ENCODE measurements at places on chromosomes 11 and 22.

DNA sequence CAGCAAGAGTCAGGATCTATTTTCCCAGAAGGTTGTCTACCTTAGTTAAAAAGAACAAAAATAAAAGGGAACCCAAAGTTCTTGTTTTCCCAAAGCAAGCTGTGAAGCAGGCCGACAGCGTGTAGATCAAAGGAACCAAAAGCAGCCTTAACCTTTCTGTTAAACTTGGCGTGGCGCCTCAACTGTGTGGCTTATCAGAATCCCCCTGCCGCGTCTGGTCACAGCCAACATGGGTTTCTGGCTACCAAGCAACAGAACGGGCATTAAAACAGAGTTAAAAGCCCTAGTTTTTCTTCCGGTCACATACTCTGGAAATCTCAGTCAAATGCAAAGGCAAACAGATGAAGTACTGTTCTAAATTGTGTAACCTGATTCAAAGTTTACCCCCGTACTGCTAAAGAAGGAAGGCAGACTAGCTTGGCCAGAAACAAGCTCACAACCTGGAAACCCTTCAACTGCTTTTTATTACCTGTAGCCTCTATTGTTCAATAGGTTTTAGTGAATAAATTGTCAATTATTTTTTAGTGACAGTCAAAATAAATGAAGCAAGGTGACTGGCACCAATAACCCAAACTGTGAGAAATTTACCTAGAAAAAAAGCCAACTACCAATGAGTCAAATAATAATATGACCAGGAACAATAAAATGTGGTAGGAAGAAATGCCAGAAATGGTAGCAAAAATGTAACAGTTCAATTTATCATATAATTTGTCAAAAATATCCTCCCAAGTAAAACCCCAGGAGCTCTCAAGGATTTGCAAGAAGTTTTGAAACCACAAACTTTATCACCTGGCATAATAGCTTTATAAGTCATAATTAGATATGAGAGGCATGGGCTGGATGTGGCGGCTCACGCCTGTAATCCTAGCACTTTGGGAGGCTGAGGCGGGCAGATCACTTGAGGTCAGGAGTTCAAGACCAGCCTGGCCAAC lies 21.4 kb downstream of the CHKA start:
- DNase-seq, result peak; percentile 20

- no peak for DNase-seq
Observed at GRCh38 chr11:102312667-102313066, 4.6 kb upstream of the BIRC3 start.

- no peak for DNase-seq
Observed at GRCh38 chr22:22855085-22855484, 32.5 kb upstream of the IGLL5 start.

DNA sequence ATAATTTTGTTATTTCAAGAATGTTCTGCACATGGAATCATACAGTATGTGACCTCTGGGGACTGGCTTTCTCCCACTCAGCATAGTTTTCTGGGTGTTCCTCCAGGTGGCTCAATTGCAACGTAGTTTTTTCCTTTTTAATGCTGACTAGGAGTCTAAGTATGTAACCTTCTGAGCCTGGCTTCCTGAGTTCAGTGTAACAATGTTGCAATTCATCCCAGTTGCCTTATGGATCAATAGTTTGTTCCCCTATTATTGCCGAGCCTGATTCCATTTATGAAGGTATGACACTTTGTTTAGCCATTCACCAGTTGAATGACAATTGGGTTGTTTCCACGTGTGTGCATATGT lies 128.3 kb downstream of the CRYBB2 start:
- DNase-seq, result no peak

GRCh38 chr22:29032584-29032983 lies 29.0 kb downstream of the C22orf31 start:
- DNase-seq, result no peak

GRCh38 chr22:36430863-36431262 lies 43.1 kb upstream of the MYH9 start:
- DNase-seq, result no peak

- DNase-seq, result no peak
Observed at GRCh38 chr11:12757416-12757815, 83.2 kb downstream of the TEAD1 start.

DNA sequence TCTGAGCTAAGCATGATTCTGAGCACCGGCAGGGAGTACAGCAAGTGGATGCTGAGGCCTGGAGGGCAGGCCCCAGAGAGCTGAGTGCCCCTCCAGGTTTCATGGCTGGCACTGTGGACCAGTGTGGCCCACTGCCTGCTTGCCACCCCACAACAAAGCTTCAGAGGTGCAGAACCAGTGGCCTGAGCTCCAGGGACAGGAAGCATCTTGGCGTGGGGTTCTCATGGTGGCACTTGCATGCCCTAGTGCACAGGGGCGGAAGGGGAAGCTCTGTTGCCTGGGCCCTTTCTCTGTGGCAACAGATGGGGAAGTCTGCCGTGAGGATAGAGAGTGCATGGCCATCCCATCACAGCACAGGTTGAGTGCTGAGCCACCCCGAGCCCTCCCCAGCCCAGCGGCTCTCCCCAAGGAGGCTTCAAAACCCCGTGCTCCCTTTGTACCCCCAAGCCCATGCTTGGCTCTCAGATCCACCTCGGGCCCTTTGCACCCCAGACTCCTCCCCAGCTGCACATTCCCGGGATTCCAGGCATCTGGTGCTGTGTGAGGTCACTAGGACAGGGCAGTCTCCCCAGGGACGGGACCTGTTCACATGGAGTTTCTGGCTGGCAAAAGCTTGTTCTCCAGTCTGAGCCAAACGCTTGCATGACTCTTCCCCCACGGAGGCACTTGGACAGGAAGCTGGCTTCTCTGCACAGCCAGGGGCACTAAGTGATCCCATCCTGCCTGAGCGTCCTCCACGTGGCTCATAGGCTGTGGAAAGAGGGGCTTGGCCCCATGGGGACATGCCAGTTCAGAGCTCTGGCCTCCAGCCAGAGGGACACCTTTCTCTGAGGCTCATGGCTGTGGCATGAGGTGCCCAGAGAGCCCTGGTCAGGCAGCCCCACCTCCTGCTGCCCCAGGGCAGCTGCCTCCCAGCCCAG lies 4.2 kb downstream of the SLC25A1 start:
- DNase-seq, result no peak

- DNase-seq, result no peak
Observed at GRCh38 chr11:79461666-79462645, 21.1 kb upstream of the TENM4 start.

GRCh38 chr22:44409211-44409973 lies 88.6 kb downstream of the RTL6 start:
- DNase-seq, result no peak

GRCh38 chr11:95200781-95201457 lies 30.1 kb downstream of the SESN3 start:
- no peak for DNase-seq

GRCh38 chr11:111846063-111846462 lies 25.3 kb downstream of the ALG9 start:
- no peak for DNase-seq

GRCh38 chr11:71200172-71200716 lies 52.1 kb downstream of the SHANK2 start:
- no peak for DNase-seq

GRCh38 chr11:85680897-85681296 lies 5.1 kb downstream of the CCDC89 start:
- DNase-seq, result no peak

DNA sequence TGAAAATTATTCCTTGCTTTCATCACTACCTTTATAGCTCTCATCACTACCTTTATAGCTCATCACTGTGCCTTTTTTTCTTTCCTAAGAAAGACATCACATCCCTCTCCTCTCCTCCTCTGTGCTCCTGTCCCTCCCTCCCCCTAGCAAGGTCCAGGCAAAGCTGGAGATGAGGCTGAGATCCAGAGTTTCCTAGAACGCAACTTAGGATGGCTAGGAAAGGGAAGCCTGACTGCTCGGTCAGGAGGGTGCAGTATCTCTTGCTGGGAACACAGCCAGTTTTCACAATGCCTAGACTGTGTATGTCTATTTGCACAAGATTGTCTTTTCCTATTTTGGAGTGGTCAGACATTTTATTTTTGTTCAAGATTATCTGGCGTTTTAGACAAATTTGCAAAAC lies 24.7 kb downstream of the TUB start:
- no peak for DNase-seq

- DNase-seq, result no peak
Observed at GRCh38 chr11:69240332-69241074, 53.5 kb upstream of the MYEOV start.

DNA sequence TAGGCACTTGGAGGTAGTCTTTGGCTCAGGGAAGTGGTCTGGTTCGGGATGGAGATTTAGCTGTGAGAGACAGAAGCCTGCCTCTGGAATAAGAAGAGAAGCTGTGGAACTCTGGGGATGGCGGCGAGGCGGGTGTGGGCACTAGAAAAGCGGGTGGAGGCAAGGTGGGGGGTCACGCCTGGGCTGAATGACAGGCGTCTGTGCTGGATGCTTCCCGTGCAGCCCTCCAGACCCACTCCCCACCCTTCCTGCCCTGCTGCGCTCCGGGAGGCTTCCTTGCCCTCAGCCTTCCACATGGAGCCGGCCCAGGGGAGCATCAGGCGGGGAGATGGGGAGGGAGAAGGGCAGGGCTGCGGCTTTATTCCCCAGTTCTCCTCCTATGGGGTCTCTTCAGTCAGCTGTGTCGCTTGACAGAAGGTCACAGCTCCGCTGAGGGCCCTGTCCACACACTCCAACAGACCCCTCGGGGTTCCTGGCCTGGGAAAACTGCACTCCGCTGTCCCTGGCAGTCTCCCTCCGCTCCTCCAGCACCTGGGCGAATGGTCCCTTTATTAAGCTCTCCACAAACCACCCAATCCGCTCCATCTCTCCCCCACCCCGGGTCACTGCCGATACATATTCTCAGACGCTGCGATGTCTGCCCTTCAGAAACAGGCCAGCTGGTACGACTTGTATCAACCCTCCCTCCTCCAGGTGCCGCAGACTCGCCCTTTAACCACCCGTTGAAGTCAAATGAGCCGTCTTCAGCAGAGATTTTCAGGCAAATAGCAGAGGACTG lies 6.2 kb downstream of the DNAJB13 start:
- DNase-seq, result no peak

DNA sequence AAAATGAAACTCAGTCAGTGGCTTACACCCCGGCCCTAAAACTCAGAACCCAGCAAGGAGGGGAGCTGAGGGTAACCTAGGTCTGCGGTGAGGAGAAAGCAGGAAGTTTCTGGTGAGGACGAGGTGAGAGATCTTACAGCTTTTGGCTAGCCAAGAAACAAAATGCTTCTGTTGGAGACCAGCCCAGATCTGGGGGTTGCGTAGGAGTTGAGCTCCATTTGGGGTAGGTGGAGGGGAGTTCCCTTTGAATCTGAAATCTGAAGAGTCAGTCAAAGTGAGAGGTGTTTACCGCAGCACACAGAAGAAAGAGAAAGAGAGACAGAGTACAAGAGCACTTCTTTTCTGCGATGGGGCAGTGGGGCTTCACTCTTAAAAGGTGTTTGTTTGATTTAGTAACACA lies 29.6 kb downstream of the EHF start:
- DNase-seq, result peak; percentile 72

- DNase-seq, result peak; percentile 59
Observed at GRCh38 chr11:118872403-118872821, 11.3 kb upstream of the CXCR5 start.

GRCh38 chr22:27629908-27630673 lies 171.5 kb downstream of the MN1 start:
- no peak for DNase-seq

DNA sequence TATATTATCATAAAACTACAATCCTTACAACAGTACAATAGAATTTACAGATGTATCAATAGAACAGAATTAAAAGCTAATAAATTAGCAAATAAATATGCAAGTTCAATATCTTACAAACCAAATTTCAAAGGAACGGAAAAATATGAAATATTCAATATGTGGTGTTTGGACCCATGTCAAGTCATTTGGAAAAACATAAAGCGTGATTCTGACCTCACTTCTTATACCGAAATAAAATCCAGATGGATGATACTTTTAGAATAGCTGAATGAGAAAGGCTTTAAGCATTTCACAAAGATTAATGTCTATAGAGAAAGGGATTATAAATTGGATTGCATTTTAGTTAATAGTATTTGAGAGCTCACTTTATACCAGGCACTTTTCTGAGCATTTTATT lies 92.8 kb upstream of the TEAD1 start:
- no peak for DNase-seq

DNA sequence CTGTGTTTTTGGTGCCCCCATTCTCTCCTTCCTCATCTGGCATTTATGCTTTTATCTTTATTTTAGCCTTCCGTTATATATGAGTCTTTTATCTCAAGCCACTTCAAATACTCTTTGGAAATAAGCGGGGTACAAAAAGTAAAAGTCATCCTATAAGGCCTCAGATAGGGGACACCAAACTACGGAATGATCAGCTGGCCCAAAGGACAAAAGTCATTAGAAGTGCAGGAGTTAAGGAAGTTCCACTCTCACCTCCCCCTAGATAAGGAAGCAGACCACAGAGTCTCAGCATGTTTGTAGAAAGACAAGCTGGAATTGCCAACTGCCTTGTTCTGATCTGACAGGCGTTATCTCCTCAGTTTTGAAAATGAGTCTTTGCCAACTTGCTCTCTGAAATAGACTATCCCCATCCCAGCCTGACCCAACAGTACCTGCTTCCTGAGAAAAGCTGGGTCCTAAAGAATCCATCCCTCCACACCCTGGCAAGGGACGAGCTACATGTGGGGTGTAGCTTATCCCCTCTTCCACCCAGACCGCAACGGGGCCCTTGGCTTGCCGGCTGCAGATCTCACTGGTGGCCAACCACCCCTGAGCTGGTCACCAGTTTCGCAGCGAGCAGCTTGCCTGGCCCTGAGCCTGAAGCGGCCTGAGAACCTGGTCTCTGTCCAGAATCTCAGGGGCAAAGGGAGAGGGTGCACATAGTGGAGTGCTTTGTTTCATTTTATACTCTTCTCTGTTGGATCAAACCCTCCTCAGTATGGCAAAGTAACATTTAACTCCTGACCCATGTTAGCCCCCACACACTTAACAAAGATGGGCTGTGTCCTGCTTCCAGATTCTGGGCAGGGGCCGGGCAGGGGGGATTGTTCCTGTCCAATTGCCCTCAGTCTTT lies 13.8 kb downstream of the FADS2 start:
- no peak for DNase-seq

- no peak for DNase-seq
Observed at GRCh38 chr11:112369916-112370315, 109.3 kb upstream of the PLET1 start.

GRCh38 chr11:116867619-116868018 lies 30.2 kb upstream of the APOA1 start:
- DNase-seq, result no peak

- DNase-seq, result no peak
Observed at GRCh38 chr22:30531651-30532608, 14.6 kb downstream of the SEC14L6 start.

DNA sequence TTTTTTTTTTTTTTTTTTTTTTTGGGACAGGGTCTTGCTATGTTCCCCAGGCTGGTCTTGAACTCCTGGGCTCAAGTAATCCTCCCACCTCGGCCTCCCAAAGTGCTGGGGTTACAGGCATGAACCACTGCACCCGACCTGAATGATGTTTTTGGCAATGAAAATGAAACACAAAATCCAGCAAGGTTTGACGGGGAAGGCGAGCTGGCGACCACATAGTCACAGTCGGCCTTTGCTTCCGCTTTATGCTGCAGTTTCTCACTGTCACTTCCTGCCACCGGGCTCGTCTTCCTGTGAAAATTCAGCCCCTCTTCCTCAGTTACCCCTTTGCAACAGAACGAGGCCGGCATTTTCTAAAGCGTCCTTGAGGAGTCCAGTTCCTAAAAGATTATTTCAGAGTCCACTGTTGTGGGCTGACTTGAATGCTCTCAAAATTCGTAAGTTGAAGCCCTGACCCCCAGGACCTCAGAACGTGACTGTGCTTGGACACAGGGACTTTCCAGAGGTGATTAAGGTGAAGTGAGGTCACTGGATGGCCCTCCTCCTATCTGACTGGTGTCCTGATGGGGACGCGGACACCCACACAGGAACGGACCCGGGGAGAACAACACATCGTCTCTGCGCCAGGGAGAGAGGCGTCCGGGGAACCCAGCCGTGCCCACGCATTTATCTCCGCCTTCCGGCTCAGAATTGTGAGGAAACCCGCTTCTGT lies 2.9 kb upstream of the BID start:
- peak; percentile 74 for DNase-seq

All from CD4-positive, alpha-beta T cell treated with Interleukin-6 at 100 ng/mL for 8 hours (primary cell).